Upper lobe of left lung (tissue), 6 donors: ENCODE measurements at places on chromosomes 2 and 18.

GRCh38 chr2:51290725-51291124 is 258.8 kb upstream of the NRXN1 start:
- DNase-seq, result no peak

DNA sequence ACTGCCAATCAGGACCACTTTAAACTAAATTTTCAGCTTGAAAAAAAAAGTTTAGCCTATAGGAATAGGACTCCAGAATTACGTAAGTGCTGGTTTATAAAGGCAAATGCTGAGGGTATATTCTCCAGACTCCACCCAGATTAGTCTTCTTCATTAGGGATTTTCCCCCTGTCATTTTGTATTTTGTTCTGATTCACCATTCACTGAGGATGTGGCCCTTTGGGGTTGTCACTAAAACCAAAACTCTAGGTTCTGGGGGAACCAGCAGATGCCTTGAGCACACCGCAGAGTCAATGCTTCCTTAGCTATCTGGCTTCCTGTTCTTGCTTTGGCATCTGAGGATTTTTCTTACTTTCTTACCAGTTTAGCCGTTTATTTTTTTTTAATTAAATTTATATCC is 10.5 kb downstream of the SCYGR4 start:
- DNase-seq, result no peak

DNA sequence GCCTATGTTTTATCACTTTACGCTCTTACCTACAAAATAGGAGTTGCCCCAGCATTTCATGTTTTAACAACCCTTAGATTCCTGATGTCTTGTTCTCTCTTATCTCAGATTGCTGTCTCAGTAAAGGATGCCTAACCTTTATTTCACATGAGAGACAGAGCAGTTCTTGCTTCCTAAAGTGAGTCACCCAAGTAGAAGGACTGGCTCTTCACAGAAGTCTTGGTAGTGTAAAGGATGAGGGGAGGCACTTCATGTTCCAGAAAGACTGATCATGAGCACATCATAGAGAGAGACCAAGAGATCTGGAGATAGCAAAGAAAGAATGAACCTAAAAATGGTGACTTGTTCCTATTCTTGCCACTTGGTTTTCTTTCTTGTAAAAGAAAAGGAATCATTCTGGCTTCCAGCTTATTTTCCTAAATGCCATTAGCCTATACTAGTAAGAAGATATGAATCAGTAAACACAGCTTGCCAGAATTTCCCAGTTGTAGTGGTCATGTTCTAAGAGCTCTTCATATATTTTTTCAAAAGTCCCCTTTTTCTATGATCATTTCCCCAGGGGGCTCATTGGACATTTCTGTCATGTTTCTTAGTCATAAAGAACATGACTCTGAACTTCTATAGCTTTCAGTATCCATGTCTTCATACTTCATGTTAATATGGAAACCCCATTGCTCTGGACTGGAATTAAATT is 54.9 kb downstream of the MAPRE2 start:
- no peak for DNase-seq

DNA sequence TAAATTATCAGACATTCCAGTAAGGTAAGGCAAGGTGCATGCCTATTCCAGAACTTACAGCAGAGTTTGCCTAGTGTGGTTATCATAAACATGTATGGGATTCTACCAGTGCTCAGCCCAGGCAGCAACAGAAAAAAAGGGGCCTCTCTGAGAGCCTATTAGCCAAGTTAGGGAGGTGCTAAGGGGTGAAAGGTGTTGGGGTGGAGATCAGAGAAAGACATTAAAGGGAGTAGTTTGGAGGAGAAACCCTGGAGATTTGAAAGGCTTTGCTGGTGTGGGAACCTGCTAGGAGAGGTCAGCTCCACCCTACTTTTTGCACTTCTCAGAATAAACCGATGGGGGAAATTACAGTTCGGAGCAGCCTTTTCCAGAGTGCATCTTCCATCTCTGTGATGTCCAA is 2.9 kb downstream of the ARPC2 start:
- no peak for DNase-seq

- DNase-seq, result no peak
Observed at GRCh38 chr18:61929881-61930640, 37.3 kb upstream of the RNF152 start.
